Hepatocyte (in vitro differentiated cells): ENCODE measurements at places on chromosomes 1 and 21.

GRCh38 chr1:230641346-230641745 is 935 bp upstream of the COG2 start:
- DNase-seq: no peak

DNA sequence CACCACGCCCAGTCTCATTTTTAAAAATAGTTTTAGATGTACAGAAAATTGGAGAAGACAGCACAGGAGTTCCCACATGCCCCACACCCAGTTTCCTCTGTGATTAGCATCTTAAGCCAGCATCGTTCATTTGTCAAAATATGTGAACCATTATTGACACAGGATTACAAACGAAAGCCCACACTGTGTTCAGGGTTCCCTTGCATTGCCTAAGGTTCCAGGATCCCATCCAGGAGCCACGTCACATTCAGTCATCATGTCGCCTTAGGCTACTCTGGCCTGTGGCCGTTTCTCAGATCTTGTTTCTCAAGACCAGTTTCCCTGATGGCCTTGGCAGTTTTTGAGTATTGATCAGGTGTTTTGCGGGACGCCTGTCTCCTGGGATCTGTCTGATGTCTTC is 34.7 kb upstream of the TNFRSF1B start:
- DNase-seq: no peak

DNA sequence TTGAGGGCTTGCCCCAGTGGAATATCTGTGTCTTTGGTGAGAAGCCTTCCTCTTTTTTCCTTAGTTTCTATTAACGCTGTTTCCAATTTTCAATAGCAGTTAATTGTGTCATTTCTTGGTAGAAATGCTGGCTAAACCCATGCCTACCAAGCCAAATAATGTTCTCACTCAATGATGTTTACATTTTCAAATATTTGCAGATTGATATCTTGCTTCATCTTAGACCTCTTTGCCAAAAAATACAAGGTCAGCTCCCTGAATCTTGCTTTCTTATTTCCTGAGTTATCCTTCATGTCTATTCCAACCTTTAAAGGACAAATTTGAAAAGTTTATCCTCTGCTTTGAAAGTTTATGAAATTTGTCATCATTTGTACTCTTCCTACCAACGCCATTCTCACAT is 5.1 kb downstream of the KCNJ15 start:
- no peak for DNase-seq

DNA sequence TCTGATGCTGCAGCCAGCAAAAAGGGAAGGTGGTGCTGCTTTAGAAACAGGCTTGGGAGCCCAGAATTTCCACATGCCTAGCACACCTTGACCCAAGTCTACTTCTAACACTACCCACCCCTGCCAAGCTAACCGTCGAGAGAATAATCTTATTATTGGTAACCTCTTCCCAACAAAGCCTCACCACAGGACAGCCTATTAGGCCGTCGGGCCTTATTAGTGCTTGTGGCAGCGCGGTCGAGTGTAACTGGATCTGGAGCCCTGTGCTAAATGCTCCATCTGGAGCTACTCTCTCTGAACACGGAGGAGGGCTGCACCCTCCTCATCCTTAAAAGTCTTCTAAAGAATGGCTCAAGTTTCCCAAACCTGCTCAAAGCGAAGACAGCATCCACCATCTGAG is 165.5 kb upstream of the NFIA start:
- no peak for DNase-seq

- DNase-seq: no peak
Observed at GRCh38 chr1:186446152-186446551, 14.8 kb downstream of the PDC start.

GRCh38 chr21:44802396-44803153 is 955 bp upstream of the UBE2G2 start:
- DNase-seq: peak; percentile 33

DNA sequence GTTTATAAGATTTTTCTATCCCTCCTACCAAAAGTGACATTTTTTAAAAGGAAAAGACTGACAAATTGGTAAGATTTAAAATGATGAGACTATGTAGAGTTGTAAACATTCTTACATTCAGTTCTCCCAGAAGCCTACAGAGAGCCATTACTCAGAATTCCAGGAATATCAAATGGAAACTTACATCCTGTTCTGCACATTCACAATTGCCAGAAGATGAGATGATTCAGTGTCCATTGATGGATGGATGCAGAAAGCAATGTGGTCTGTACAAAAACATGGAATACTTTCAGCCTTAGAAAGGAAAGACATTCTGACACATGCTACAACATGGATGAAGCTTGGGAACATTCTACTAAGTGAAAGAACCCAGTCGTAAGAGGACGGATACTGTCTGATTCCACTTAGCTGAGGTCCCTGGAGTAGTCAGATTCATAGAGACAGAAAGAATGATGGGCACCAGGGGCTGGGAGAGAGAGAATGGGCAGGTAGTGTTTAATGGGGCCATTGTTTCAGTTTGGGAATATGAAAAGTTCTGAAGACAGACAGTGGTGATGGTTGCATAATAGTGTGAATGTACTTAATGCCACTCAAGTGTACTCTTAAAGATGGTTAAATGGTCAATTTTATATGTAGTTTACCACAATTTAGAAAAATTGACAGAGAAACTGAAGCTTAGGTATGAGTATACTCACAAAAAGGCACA is 16.6 kb downstream of the MX1 start:
- no peak for DNase-seq

DNA sequence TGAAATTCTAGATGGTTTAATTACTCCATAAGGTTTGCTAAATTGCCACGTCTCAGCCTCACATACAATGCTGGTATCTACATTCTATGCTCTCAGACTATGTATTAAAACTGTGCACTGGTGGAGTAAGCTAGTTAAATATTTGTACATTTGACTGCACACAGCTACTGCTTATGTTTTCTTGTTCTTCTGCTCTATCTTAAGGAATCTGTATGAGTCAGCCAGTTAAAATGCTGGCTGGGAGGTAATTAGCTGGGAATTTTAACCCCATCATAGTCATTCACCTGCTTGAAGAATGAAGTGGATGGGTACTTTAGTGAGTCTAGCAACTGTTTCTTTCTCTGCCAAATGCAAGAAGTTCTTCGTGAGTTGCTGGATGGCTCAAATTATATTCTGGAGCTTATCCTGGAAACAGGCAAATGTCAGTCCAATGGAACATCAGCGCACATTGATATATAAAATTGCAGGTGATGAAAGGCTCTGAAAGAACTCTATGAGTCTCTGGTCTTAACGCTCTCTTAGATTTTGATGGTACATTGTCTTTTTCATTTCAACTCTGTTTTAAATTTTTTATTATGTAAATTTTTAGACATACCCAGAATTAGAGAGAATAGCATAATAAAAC is 83.4 kb downstream of the BACH1 start:
- DNase-seq: peak; percentile 51

DNA sequence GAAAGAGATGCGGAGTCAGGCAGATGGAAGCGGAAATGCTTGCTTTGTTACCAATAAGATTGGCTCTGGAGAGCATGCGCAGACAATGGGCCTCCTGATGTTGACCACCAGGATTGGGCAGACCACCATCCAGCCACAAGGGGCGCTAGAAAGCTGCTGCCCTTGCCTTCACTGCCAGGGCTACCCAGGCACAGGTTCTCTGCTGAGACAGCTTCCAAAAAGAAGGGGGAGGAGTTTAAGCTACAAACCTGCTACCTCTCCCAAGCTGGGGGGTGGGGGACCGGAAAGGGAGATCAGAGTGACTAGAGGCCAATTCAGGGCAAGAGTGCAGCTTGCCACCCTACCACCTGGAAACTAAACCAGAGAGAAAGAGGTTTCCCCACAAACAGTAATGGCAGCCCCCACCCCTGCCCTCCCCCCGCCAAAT is 369.7 kb downstream of the RRAGC start:
- DNase-seq: peak; percentile 30

- DNase-seq: peak; percentile 50
Observed at GRCh38 chr1:225695578-225696337, 42.8 kb upstream of the ENAH start.

DNA sequence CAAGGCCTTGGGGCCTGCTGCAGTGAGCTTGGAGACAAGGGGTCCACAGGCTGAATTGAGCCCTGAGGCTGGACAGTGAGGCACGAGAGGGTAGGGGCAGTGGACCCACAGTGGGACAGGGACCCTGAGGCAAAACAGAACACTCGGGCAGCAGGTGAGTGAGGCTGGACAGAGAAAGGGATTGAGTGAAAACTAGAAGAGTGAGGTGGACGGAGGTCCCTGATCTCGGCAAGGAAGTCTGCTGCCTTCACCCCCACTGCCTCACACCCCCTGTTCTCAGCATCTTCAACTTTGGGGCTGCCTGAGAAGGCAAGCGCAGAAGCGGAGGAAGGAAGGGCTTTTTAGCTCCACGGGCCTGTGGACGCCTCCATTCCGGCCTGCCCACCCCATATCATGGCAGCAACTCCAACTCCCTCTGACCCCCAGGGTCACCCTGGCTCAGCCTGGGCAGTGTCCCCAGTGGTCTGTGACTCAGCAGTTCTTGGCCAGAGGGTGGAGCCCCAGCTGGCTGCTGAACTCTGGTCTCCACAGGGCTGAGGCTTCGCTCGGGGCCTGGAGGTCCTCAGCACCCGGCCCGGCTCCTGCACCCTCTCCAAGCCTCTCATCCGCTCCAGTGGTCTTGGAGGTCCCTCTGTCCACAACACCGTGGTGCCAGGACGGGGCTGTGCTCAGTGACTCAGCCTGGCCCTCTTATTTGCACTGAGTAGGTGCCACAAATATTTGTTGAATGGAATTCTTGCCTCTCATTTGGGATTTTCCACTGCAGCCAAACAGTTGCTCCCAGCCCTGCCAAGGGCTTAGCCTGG is 60.0 kb upstream of the EPS8L3 start:
- DNase-seq: peak; percentile 50

DNA sequence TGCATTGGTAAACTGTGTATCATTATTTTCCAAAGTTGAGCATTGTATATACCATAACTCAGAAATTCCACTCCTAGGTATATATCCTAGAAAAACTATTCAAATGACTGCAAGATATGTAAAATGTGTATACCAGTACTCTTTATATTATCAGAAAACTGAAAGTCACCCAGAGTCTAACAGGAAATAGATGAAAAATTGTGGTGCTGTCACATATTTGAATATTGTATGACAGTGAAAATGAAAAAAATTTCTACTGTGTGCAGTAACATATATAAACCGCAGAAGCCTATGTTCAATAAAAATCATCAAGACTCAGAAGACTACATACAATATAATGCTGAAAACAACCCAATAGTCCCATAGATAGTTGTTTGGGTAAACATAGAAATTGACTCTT is 74.4 kb upstream of the LYPLAL1 start:
- no peak for DNase-seq

DNA sequence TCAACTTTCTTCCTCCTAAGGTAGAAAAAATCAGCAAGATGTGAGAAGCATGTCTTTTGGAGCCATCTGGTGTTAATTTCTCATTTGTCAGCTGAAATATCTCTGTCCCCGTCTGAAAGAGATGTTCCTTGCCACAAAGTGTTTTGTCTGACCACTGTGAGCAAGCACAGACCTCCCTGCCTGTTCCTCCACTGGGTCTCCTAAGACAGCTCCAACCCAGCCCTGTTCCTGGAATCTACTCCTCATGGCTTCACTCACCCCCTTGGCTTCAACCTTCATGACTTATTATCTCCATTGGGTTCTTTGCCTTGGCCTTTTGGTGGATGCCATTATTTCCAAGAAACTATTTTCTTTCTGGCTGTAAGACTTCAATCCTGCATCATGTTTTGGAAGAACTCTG is 65.7 kb upstream of the CACHD1 start:
- no peak for DNase-seq

GRCh38 chr1:192376374-192376773 is 59.6 kb downstream of the RGS21 start:
- no peak for DNase-seq

GRCh38 chr1:158180741-158181576 is at the start of gene CD1D:
Gene CD1D, plus strand, starts transcription at chr1:158180895. Its CDS starts 207 bp downstream, at chr1:158181102.
- peak; percentile 51 for DNase-seq

GRCh38 chr1:53074313-53075154 is 12.5 kb downstream of the PODN start:
- no peak for DNase-seq

- peak; percentile 13 for DNase-seq
Observed at GRCh38 chr1:193211539-193211938, 25.1 kb upstream of the B3GALT2 start.

GRCh38 chr1:201925981-201926645 is 20.2 kb downstream of the LMOD1 start:
- DNase-seq: no peak

- DNase-seq: no peak
Observed at GRCh38 chr1:220768126-220768601, 18.5 kb upstream of the MTARC1 start.

- DNase-seq: no peak
Observed at GRCh38 chr1:21550097-21550496, 40.9 kb downstream of the ALPL start.

DNA sequence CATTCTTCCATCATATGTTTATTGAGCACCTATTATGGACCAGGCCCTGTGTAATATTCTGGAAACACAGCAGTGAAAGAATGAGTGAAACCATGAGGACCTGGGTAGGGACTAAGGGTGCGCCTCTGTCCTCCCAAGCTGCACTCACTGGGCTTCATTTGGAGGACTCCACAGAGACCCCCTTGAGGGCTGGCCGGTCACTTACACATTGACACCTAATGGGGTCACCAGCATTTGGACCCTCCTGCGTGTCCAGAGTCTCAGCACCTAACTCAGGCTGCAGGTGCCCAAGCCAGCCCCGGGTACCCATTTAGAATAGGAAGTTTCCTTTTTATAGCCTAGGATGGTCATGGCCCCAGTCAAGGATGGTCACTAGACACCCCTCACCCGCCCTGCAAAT is 2.8 kb upstream of the FNDC5 start:
- DNase-seq: no peak

DNA sequence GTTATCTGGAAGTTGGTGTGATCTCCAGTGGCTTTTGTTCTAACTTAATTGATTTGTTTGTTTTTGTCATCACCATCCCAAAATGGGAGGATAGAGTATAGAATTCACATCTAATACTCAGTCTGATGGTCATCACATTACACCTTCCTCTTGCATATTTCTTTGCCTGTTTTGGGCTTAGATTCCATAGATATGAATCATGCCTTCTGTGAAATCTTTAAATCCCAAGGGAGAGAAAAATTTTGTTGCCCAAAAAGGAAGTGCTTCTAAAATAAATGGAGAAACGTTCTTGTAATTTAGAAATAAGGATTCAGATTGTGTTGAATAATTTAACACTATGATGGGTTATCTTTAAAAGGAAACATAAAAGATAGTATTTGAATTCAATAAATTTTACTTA is 446.0 kb upstream of the LRRC7 start:
- DNase-seq: no peak

- DNase-seq: no peak
Observed at GRCh38 chr1:12565094-12565965, 52.7 kb downstream of the DHRS3 start.
